SJSA1 (cell line): ENCODE measurements at places on chromosomes 16 and 17.

DNA sequence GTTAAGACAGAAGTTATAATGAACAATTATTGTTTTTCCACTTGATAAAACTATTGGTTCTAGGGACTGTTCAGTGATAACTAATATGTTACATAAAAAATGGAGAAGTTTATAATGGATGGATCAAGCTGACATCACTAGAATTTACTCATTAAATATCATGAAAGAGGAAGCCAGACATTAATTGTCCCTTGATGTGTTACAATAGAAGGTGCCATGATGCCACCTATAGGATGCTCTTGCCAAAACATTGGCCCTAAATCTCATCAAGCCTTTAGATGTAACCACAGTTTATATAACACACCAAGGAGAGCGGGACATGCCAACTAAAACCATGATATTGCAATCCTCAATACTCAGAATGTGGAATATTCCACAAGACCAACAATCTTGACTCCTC, 147.9 kb upstream of the MON1B start:
- no peak for DNase-seq

DNA sequence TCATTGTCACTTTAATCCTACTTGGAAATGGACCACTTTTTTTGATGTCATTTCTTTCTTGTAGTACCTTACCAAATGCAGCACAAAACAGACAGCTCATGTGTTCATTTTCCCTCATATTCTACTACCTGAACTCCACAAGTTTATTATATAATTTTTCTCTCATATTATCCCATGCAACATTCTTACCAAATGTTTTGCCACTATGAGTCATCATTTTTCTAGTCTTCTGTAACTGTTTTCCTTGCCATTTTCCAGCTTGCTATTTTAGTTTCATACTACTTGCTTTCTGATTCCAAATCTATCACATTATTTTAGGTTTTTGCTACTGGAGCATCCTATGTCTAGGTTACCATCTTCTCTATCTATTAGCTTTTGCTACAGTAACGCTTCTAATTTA, 332.7 kb downstream of the ZFHX3 start:
- DNase-seq, result no peak

DNA sequence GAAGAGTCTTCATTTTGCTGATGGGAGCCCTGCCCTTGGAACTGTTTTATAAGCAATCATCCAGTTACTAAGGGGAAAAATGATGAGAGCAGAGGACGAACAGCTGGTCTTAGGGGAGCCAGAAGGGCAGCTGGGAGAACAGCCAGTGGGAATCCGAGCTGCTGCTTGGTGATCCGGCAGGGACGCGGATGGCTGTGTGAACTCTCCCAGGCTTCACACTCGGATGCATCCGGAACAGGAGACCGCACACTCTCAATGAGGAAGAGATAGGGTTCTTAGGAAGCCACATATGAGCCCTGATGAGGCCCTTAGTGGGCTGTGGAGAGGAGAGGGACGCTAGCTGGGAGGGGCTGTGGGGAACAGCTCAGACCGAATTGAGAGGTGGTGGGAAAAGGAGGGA, 5.0 kb upstream of the CACNG5 start:
- no peak for DNase-seq

DNA sequence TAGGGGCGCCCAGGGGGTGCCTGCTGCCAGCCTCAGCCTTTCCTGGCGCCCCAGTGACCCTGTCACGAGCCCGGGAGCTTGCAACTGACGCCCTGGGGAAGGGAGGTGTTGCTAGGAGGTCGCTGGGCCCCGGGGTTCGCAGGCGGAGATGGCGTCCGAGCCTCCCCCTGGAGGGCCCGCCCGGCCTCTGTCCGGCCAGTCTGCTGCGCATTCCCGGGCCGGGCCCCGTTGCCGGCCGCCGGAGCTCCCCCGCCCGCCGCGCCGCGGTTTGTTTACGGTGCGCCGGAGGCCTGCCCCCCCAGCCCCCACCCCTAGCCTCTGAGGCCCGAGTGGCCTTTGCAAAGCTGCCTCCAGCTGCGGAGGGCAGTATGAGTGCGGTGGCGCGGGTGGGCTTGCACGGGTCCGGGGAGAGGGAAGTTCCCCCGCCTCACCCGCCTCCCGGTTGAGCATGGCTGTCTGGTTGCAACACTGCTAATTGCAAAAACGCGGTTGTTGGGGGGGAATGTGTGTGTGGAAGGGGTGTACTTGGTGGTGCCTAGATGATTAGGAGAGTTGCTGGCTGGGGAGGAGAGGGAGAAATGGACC, 514 bp downstream of the THRA start:
- DNase-seq, result peak; percentile 42

DNA sequence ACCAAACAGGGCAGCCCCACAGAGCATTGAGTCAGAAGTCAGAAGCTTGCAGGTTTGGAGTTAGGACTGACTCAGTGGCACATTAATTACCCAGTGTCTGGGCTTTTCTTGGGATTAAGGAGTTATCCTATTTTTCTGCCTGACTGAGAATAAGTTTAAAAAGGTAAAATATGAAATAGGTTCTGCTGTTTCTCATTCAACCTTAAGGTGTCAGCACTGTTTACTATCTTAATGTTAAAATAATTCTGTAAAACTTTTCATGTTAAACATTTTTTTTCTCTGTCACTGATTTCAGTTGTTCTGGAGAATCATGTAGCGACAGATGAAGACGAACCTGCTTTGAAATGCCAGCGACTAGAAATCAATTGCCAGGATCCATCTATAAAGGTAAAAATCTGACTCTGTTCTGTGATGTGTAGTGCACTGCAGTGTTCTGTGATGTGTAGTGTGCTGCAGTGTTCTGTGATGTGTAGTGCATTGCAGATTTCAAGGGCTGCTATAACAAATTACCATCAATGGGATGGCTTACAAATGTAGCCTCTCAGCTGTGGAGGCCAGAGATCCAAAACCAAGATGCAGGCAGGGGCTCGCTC, 128.0 kb downstream of the LAT start:
- no peak for DNase-seq

DNA sequence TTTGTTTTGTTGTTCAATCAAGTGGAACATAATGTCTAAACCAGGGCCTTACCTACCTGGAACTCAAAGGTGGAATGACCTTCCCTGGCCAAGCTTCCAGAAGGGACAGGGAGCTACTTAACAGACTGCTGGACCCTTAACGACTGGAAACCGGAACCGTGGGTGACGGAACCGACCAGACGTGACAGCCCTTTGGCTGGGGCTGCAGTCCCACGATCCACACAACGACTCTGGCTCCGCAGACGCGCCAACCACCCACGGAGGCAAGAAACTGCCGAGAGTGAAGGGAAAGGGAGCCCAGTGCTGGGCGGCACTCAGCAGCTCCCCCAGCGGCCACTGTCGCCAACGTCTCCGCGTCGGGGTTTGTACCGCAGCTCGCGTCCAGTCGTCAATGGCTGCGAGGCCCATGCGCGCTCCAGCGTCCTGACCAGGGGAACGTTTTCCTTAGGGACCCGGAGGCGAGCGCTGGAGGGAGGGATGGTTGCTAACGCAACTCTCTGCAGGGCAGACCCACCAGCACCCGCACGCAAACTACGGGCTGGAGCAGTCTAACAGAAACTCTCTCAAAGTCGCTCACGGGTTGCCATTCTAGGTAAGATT, 5.5 kb upstream of the KIF22 start:
- DNase-seq, result peak; percentile 67

DNA sequence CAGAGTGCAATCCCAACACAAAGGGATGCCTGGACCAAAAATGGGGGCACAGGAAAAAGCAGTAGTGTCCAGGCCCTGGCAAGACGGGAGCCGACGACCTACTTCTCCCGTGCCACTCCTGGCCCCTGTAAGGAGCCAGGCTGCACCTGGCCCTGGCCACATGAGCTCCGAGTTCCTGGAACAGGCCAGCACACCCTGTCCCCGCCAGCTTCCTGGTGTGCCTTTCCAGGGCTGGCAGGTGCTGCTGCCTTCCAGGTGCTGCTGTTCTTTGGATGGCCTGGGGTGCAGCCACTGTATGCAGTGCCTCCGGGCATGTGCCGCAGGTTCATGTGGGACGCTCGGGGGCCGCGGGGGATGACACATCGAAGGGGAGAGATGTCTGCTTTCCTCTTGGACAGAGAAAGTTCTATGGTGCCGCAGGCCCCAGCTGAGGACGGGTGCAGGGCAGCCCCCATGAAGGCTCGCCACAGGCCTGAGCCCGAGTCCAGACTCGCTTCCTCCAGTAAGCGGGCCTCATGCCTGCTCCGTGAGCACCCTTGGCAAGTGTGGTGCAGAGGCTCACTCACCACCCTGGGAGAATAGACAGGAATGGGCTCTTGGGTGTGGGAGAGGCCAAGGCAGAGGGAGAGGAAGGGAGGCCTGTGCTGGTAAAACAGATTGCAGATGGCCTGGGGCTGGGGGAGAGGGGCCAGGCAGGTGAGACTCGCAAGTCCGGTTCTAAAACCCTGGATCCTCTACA, 54.7 kb upstream of the FASN start:
- no peak for DNase-seq

DNA sequence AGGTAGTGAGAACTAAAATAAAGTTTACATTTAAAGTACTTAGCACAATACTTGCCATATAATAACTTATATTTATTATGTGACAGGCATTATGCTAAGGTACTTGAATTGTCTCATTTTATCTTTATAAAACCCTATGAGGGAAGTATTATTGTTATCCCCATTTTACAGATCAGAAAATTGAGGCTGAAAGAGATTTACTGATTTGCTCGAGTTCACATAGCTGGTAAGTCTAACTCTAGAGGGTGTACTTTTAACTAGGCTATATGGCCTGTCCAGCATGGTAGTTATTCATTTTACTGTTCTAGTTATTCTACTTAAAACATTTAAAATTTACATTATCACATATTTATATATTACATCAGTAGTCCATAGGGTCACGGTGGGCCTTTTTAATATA, 113.3 kb upstream of the RBL2 start:
- DNase-seq, result no peak

DNA sequence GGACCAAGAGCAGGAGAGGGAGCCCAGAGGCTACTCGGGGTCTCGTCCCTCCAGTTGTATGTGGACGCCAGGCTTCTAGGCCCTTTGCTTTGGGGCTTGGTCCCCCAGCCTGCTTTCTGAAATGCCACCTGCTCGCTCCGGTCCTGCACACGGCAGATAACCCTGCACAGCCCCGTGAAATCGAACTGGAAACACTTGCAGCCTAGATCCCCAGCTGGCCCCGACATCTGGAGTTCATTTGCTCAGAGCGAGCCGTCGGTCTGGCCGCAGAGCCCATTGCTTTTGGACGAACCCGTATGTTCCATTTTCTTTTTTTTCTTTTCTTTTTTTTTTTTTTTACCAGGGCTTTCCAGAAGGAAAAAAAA, 22.9 kb downstream of the C1QTNF1 start:
- no peak for DNase-seq

DNA sequence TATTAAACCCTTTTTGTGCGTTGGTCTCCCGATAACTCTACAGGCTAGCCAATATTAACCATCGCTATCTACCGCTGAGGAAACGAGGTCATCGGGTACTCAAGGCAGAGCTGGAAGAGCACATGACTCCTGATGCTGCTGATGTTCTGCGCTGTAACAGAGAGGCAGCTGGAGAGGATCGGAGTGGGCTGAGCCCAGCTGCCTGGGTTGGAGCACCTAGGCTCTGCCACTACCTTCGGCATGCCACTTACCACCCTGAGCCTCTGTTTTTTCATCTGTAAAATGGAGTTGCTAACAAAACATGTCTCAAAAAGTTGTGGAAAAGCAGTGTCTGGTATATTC, 432 bp upstream of the SLC46A1 start:
- no peak for DNase-seq

DNA sequence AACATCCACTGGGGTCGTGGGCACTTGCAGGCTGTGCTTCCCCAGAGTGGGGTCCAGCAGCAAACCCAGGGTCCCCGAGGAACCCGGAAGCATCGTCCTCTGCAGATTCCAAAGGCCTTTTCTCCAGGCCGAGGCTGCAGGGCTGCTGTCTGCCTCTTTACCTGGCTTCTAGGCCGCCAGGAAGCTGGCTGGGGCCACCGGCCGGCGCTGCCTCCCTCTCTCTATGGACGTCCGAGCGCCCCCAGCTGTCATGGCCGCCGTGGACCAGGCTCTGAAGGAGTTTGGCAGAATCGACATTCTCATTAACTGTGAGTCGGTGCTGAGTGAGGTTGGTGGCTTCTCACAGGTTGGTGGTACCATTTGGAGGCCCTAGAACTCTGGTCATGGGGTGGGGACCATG, 5.6 kb downstream of the DECR2 start:
- DNase-seq, result no peak

DNA sequence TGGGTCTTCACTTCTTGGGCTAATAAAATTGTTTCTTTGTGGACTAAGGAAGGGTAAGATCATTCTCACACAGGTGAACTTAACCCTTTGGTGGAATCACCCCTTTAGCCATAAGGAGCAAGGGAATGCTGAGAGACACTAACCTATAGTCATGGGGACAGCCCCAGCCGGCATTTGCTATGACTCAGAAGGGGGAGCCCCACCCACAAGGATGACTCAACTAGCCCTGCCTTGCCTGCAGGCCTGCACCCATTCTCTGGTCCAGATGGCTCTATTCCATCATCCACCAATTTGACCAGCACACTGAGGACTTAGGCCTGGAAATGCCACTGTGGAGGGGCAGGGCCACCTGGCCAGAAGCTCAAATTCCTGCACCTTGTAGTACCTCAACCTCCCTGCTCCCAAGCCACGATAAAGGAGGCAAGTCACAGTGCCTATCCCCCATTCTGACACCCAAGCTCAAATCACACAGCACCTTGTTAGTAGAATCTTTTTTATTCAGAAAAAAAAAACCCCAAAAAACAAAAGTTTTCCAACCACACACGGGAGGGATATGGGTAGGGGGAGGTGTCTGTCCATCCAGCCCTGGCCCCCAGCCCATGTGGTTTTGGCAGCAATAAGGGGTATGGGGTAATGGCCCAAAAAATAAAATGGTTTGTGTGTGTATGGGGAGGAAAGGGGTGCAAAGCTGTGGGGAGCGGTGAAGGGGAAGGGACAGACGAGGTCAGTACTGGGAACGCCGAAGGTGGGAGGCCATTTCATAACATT, 3.0 kb downstream of the PFN1 start:
- peak; percentile 76 for DNase-seq

DNA sequence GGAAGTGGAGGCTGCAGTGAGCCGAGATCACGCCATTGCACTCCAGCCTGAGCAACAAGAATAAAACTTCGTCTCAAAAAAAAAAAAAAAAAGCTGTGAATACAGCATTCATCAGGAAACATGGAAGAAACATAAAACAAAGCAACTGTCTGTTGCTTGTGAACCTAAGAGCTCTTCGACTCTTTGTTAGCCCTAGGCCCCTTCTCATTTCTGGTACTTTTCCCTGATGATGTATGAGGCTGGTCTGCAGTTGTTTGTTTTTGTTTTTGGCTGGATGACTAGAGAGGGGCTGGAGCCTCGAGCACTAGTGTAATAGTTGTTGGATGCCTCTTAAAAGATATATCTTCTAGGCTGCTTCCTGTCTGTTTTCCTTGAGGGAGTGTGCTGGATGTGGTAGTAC, 113.5 kb downstream of the MAP2K6 start:
- no peak for DNase-seq

- DNase-seq, result no peak
Observed at GRCh38 chr16:84270071-84270470, 24.6 kb upstream of the WFDC1 start.
